Ammon's horn (tissue), 1 donor: ENCODE measurements at places on chromosomes 12 and 14.

- DNase-seq = no peak
Measured at GRCh38 chr14:22614240-22614799, 16.2 kb downstream of the ABHD4 start.

DNA sequence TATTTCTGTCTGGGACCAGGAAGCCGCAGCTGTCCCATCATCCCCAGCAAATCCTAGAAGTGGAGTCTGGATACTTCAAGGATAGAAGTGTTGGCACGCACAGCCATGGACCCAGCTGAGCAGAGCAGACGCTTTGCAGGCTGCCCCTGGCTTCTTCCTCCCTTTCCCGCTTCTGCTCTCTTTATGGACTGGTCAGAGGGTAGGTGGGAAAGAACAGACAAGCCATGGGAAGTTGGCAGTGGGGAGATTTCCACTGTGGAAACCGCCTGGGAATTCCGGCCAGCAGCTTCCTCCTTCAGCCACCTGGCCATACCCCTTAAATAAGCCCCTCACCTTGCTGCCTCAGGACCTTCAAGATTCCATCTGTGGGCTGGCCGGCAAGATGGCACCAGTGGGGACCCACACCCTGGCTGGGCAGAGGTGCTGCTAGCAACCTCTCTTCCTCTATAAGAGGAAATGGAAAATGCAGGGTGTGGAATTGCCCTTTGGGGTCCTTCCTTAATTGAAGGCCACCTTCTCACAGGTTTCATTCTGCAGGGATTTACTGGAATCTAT, 20.6 kb downstream of the OTUB2 start:
- DNase-seq = no peak

DNA sequence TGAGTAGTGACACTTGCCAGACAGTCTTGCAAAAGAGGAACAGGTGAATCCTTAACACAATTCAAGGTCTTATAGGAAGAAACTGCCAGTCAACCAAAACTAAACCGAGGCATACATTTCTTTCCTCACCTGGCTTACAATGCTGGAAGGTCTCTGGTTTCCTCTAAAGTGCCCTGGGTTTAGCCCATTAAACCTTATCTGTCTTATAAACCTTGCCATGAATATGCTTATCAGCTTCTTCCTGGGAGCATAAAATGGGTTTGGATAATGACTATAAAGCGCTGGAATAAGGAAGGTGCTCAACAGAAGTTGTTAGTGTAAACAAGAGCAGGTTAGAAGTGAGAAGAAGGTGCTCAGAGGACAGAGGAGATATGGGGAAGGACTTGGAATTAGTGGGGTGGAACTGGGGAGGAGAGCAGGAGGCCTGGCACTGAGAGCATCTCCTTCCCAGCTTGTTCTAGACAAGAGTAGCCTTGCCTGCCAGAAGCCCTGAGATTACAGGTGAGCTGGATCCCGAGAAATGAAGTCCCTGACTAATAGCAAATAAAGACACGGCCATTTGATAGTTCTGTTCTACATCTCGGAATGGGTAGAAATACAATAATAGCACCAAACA, 14.1 kb upstream of the GPRC5A start:
- no peak for DNase-seq

DNA sequence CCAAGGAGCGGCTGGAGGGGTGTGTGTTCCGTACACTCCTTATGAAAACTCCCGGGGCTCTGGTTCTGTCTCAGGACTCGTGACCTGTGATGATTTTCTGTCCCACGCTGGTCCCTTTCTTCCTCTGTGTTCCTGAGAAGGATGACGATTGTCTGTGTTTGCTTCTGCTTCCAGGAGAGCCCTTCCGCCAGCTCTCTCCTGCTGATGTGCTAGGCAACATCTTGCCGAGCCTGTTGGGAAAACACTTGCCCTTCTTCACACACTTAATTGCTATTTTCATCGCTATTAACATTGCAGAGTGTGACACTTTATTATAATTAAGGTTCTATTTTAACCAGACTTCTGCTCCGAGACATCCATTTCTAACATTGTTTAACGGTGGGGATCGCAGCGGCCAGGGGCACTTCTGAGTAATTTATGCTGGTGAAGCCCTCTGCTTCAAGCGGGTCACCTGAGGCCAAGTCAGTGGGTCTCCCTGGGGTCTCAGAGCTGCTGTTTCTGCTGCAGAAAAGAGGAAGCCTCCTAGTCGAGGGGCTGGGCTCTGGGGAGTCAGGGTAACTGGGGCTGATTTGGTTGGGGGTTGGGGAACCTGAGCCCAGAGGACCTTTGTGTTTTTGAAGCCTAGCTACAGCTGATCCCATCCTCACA, 88.6 kb downstream of the PRMT8 start:
- DNase-seq = no peak

DNA sequence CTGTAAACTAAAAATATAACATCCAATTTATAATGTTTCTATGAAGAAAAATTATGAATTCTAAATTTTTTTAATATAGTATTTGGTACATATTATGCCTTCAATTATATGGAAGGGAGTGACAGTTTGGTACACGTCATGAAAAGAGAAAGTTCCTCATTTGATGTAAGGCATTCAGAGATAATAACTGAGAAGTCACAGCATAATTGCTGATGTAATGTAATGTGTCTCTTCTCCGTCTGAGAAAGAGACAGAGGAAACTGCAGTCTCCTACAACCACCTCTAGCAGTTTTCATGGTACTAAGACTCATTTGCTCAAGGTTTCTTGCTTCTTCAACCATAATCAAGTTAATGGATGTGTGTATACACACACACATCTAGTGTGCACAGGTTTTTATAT, 2.3 kb upstream of the CD69 start:
- no peak for DNase-seq

- no peak for DNase-seq
Measured at GRCh38 chr12:128852885-128853599, at the start of gene GLT1D1. TSS of gene GLT1D1 (plus strand) at chr12:128853478. CDS start at chr12:128853582, 104 bp downstream.

GRCh38 chr12:122123761-122124145, 45.2 kb downstream of the MLXIP start:
- no peak for DNase-seq

DNA sequence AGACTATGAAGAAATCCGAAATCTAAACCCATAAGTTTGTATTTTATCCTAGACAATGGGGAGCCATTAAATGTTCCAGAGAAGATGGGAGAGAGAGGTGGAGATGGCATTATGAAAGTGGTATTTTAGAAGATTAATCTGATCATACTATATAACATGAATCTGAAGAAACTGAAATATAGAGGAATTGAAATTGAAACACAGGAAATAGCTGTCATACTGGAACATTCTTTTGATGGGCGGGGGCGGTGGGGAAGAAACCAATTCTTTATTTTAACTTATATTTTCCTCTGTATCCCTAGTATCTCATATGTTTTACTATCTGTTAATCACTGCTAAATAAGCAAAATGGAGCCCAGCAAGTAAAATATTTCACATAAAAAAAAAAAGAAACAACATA, 27.0 kb upstream of the FOXN3 start:
- no peak for DNase-seq

GRCh38 chr14:44436458-44436857, 70.6 kb downstream of the FSCB start:
- no peak for DNase-seq

DNA sequence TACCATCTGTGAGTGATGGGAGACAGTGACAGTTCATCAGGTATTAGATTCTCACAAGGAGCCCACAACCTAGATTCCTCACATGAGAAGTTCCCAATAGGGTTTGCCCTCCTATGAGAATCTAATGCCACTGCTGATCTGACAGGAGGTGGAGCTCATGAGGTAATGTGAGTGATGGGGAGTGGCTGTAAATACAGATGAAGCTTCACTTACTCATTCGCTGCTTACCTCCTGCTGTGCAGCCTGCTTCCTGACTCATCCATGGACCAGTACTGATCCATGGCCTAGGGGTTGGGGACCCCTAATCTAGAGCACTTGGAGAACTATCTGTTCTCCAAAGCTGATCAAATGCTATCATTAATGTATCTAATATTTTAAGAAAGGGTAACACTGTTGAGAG, 17.7 kb downstream of the CLEC2D start:
- no peak for DNase-seq

DNA sequence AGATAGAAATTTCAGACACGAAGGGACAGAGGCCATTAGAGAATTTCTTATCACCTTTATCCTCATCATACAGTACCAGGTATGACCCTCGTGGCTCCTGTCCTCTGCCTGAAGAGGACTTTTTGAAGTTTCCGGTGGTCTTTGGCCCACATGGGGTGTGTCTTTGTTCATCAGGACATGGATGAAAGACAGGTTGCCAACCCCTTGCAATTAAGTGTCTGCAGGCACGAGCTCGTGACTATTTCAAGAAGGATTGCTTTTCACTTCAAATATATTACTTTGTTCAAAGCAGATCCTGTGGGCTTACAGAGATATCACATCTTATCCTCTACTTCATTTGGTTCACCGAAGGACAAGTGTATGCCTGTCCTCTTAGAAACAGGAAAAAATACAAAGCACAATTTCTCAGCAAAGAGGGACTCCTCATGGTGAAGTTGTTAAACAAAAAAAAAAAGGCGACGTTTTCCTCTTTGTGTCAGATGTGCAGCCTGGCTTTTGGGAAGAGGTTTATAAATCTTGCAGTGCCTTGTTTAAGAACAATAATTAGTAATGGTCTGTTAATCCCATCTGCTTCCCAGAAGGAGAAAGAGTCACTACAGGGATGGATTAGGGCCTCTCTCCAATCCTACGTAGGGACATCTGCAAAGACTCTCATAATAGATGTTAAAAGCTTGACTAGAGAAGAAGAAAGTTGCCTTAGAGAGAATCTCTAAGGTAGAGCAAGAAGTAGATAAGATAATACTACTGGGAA, 13.5 kb upstream of the FAM234B start:
- DNase-seq = no peak
